ENCODE measurements at places on chromosomes 2 and 18. TPM values are rescaled to one million over a fixed set of nuclear protein-coding genes. Genes with fewer than 3 reads are reported as not detected.

DNA sequence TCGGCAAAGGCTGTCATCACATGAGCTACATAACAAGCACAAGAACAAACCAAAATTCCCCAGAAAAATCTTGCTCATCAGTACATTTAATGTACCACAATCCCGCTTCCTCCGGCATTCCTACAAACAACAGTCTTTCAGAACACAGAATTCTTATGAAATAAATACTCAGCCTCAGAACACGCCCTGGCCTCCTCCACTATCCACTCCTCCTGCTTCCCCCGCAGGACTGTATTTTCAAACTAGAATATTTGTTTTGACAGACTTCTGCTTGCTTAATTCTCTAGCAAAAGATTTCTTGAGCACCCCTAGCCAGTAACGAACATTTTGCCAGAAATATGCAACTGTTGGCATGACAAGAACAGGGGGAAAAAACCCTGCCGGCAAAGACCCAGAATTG lies 131.2 kb downstream of the THADA start:
- DNase-seq, result no peak

DNA sequence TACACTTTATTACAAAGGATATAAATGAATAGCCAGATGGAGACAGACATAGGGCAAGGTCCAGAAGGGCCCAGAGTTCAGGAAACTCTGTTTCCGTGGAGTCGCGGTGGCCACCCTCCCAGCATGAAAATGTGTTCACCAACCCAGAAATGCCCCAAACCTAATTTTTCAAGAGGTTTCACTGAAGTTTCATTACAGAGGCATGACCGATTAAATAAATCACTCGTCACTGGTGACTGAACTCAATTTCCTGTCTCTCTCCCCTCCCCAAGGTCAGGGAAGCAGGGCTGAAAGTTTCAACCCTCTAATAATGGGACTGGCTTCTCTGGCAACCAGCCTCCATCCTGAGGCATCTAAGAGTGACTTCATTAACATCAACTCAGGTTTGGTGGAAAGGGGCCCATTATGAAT lies 22.4 kb downstream of the USP40 start:
- DNase-seq, result no peak

The MOB1A gene
- 183 TPM for total RNA-seq

The ABCG8 gene
- not detected for total RNA-seq

GRCh38 chr2:228681426-228681825 lies 499.9 kb upstream of the SPHKAP start:
- no peak for DNase-seq

GRCh38 chr2:70930371-70931329 lies 5.0 kb upstream of the ATP6V1B1 start:
- no peak for DNase-seq

The FSHR gene
- total RNA-seq, result not detected

GRCh38 chr18:9614401-9615279 lies at the start of gene PPP4R1:
PPP4R1 (minus strand) TSS chr18:9614559; CDS start chr18:9614484, 75 bp downstream.
- DNase-seq, result peak; percentile 54

GRCh38 chr2:96181529-96181928 lies 27.1 kb downstream of the STARD7 start:
- DNase-seq, result no peak

The BOK gene
- total RNA-seq, result not detected

DNA sequence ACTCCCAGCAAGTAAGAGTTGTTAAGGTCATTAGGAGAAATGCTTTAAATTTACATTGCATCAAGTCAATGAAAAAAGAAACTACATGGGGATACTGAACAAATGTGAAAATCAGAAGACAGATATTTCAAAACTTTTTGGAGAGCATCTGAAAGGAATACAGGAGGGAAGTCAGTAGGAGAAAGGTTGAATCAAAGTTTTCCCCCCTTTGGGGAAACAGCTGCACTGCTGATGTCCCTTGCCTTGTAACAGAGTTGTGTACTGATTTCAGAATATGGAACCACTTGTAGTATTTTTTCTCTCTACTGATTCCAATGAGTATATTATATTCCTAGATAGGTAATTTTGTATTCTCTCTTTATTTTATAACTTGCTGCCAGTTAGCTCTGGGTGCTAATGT lies 592.5 kb upstream of the ZEB2 start:
- no peak for DNase-seq

The CTNNA2 gene
- total RNA-seq, result not detected

Measured in T-helper 17 cell (primary cell).